ENCODE measurements at places on chromosomes 11 and 22.

DNA sequence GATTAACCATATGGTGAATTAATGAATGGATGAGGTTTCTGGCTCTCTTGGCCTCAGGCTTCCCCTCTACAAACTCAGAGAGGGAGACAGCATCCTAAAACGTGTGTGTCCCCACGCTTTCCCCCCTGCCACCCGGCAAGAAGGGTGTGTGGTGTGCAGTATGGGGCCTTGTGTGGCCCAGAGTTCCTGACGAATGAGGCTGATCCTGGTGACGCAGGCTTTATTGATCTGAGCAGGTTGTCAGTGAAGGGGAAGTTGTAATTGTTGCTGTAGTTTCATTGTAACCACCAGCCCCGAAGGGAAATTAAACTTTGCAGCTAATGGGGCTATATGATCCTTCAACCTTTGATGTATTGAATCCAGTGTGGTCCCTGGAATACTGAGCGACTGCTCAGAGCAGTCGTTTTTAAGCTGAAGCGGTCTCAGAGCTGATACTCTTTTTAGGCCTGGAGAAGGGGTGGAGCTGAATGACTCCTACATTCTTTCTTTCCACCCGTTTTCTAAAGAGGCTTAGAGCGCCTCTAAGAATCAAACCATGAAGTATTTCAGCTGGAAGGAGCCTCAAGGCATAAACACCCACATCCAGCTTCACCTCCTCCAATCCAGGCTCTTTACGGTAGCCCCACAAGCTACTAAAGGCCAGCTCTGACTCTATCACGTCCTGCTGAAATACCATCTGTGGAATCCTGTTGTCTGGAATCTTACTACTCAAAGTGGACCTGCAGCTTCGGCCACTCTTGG, 284.7 kb downstream of the MIAT start:
- DNase-seq = no peak

DNA sequence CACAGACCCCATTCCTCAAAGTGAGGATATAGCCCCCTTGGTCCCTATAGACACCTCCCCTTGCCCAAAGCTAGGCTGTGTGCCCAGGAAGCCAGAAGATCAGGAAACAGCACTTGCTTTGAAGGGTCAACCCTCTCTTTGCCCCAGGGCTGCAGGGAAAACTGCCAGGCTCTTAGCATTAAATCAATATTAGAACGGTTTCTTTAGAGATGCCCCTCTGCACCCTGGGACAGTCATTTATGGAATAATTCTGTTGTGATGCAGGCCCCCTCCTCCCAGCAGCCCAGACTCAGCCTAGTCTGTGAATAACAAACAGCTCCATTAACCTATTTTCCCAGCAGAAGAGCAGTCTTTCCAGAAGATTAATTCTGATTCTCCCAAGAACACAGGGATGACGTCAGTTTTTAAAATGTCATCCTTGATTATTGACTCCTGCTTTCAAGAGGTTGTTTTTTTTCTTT, 11.6 kb upstream of the CAPN5 start:
- DNase-seq = no peak

- no peak for DNase-seq
Measured at GRCh38 chr11:93498641-93499040, 44.5 kb downstream of the SMCO4 start.

DNA sequence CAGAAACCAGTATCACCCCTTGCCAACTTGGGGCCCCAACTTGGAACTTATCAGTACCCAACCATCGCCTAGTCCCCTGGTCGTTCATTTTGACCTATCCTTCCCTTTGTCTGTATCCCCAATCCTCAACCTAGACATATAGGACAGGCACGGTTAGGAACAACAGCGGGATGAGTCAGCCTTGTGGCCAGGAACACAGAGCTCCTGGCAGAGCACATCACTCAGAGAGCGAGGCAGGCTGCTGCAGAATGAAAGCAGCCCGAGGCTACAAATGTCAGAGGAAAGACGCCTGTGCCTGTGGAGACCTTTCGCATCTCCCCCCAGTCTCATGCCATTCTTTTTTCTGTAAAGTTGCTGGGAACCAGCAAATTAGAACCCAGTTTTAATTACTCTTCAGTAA, 14.6 kb downstream of the DKK3 start:
- DNase-seq = no peak

- no peak for DNase-seq
Measured at GRCh38 chr11:27061461-27061821, 20.8 kb downstream of the BBOX1 start.

DNA sequence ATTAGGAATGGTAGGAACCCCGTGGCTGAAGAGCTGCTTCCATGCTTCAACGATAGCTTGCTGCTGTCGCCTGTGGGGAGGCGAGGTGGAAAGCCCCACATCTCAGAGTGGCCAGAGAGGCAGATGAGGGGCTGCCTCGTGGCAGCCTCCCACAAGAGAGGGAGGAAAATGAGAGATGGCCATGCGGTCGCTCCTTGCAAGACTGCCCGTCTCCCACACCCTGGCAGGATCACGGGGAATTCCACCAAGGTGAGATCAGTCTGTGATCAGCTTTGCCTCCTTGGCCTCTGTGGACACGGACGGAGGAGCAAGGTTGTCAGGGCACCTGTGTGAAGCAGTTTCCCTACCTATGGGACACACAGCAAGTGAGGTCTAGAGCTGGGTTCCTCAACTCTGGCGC, 3.0 kb downstream of the CRYBA4 start:
- DNase-seq = no peak

DNA sequence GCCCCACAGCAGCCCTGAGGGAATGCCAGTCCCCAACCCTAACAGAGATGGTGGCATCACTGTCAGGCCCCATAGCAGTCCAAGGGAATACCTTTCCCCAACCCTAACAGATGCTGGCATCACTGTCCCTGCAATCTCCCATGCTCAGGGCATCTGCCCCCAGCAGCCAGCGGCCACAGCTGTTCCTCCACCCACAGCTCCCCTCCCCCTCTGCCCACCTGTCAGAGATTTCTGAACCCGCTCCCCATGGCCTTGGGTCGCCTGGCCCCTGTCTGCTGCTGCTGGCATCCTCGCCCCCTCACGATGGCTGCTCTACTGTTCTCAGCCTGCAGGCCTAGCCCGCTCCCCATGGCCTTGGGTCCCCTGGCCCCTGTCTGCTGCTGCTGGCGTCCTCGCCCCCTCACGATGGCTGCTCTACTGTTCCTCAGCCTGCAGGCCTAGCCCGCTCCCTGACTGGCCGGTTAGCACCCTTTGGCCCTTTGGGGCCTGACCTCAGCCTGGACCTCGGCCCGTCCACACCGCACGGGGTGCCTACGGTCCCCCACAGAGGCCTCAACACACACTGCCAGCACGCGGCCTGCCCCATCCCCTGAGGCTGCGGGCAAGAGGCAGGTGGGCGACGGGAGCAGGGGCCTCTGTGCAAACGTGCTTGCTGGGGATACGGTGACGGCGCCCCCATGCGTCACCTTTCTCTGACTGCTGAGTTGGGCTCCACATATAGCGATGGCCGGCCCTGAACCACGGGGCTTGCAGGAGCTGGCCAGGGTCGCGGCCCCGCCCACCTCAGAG, 20.7 kb downstream of the CHID1 start:
- no peak for DNase-seq

GRCh38 chr22:38088629-38089473, 4.9 kb upstream of the SLC16A8 start:
- DNase-seq = no peak

DNA sequence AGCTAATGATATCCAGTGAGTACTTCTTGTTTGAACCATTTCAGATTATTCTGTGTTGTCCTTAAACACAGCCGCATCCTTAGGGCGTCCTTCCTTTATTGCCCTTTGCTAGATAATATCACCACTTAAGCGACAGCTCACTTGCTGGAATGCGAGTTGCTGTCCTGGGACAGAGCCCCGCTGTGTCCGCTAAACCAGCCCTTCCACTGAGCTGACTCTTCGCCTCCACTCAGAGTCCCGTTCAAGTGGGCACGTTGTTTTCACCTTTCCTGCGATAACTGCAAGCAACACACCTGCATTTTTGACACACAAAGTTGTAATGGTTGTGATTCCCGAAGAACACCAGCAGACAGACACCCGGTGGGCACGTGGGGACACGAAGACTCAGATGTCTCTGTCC, 140.0 kb downstream of the TBC1D22A start:
- no peak for DNase-seq
